ENCODE measurements at places on chromosomes 7 and 10.
A peak's percentile ranks its signal among the peaks of the same experiment; 100 is the strongest.

DNA sequence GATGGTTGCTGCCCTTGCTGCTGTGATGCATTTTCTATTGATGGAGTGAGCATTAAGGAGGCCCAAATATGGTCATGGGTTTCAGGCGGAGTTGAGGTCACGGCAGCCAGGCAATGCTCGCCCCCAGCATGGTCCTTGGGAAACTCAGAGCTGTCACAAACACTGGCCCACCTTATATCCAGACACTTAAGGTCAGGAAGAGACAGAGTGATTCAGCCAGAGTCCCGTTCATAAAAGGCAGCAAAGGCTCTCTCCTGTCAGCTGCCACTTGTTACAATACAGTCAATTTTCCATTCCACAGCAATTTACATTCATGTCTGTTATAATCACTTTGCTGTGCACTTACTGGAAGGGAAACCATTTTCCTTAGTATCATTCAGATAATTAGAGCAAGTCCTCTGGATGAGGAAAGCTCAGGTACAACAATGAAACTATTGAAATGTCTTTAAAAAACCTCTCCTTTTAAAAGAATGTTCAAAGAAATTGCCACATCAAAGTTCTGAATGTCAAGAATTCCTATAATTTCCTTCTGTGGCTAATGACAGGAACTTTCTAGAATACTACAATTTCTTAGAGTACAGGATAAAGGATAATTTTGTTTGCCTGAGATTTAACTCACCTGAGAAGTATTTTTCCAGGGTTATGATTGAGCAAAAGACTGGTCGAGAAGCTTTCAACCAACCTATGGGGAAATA lies 14.8 kb upstream of the ANKRD1 start:
- no peak for DNase-seq

- no peak for DNase-seq
Measured at GRCh38 chr7:132256721-132257212, 319.5 kb downstream of the PLXNA4 start.

DNA sequence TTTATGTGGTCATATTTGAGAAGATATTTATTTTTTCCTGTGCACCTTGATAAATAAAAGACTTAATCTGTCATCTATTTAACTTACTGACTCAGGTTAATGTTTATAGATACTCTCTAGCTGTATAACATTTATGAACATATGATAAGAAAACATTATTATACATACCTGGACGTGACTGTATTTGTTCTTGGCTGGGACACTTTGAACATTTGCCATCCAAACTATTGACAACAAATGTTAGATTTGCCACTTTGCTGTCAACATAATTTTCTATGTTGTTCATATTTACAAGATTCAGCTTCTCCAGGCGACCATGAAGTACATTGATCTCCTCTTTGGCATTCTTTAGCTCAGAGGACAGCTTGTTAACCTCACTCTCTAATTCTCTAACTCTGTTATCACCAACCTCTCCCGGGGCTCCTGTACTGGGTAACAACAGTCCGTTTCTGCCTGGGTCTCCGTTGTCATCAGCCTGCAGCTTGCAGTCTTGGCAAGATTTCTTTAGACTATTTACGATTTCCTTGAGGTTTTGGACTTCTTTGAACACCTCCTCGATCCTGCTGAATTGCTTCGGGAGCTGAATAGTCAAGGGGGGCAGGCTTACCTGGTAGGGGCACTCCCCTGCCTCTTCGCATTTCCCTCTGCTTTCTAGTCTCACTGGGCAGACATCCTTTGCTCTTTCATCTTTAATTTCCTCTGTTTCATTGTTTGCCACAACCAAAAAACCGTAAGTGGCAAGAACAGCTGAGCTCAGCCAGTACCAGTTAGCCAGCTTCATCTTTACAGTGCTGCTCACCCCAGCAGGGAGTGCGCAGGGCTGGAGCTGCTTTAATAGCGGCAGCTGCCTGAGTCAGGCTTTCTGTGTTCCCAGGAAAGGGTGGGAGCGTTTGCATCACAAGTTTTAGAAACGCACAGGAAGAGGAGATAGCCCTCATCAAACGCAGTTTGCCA lies at the start of gene FGL2:
Gene FGL2 (minus strand): TSS at position 807 of the 954 bp plus-strand sequence. CDS start 26 bp downstream, at position 781.
- DNase-seq: peak; percentile 49

DNA sequence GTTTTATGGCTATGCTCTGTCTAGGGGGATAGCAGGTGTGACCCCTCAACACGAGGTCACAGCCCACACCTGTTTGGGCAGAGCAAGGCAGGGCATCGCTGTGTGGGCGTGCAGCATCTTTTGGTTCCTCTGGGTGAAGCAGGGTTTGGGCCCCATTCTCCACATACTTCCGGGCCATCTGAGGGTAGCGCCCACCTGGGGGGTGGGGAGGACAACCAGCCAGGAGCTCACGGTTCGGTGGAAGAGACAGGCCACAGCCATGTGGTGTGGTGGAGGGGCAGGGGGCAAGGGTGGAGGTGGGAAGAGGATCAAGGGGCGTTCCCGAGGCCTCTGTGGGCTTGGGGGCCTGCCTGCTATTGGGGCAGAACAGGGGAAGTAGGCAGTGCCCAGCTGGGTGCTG lies 2.4 kb downstream of the SH2B2 start:
- no peak for DNase-seq

GRCh38 chr10:712089-712488 lies 22.6 kb upstream of the DIP2C start:
- DNase-seq: no peak

DNA sequence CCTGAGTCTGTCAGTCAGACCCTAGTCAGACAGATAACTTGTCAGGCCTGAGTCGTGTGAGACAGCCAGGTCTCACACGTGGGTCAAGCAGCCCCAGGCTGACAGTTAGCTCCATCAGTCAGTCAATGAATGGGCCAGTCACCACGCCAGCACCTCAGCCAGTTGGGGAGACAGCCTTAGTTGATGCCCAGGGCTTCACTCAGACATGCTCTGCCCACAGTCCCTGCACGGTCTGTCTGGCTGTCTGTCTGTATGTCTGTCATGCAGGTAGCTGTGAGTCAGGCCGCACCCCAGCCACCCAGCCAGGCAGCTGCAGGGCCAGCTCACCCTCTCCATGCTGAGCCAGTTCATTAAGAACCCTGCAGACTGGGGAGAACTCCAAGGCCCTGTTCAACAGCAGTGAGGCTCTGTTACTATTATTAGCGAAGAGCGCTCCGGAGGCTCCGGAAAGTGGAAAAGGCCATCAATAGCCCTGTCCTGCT lies 141.1 kb upstream of the PCBD1 start:
- DNase-seq: no peak

GRCh38 chr7:5557920-5558401 lies 134.3 kb upstream of the TNRC18 start:
- DNase-seq: peak; percentile 65

- no peak for DNase-seq
Measured at GRCh38 chr7:80150611-80151273, 16.1 kb downstream of the GNAI1 start.

- peak; percentile 52 for DNase-seq
Measured at GRCh38 chr10:92290076-92290836, 622 bp downstream of the CPEB3 start.

DNA sequence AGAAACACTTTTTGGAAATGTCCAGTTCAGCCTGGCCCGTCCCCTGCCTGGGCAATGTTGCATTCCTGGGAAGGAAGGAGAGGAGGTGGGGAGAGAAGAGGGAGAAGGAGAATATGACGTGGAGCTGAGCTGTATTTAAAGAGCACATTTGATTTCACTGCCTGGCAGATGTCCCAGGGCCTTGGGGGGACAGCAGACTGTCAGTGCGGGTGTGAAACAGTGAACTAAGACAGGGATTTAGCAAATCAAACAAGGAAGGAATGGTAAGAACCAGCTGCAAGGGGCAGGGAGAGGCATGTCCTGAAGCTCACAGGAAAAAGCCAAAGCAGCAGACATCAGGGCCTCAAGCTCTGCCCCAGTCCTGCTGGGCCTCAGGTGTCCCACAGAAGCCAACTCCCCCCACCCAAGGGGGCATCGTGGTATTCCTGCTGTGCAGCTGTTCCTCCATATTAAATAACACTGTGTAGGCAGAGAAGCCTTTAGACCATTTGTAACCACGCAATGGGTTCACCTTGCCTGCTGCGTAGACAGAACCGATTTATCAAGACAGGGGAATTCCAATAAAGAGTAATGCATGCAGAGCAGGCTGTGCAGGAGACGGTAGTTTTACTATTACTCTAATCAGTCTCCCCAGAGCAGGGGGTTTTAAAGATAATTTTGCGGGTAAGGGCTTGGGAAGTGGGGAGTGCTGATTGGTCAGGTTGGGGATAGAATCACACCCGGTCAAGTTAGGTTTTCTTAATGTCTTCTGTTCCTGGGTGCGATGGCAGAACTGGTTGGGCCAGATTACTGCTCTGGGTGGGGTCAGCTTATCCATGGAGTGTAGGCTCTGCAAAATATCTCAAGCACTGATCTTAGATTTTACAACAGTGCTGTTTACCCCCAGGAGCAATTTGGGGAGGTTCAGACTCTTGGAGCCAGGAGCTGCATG lies 18.3 kb downstream of the LEP start:
- DNase-seq: no peak

DNA sequence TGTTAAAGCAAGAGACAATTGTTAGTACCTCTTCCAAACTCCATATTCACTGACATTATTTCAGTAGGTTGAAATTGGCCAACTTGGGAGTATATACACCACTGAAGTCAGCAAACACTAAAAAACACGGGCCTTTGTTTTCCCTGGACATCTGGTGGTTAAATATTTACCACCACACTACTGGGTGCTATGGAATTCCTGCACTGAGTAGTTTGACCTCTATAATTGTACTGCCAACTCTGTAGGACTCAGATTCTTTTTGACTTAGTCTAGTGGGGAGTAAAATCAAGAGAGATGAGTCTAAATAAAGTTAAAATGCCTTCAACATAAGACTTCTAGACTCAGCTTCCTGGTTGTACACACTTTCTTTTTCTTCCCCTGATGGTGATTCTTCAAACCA lies 41.3 kb upstream of the TES start:
- peak; percentile 15 for DNase-seq

- DNase-seq: no peak
Measured at GRCh38 chr7:39085189-39085588, 107.5 kb downstream of the POU6F2 start.

DNA sequence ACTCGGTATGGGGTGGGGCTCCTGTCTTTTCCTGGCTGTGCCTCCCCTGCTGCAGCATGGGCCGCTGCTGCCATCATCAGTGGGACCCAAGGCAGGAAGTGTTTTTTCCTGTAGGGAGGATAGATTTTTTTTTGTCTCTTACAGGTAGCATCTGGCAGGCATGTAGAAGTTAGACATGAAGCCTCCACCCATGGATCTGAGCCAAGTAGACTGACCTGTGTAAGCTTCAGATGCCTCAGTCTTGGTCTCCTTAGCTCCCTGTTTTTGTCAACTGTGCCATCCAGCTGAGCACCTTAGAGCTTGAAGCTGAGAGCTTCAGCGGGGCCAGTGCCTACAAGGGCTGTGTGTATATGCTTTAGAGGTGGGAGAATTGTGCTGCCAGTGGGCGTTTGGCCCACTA lies 93.5 kb downstream of the AUTS2 start:
- DNase-seq: no peak

DNA sequence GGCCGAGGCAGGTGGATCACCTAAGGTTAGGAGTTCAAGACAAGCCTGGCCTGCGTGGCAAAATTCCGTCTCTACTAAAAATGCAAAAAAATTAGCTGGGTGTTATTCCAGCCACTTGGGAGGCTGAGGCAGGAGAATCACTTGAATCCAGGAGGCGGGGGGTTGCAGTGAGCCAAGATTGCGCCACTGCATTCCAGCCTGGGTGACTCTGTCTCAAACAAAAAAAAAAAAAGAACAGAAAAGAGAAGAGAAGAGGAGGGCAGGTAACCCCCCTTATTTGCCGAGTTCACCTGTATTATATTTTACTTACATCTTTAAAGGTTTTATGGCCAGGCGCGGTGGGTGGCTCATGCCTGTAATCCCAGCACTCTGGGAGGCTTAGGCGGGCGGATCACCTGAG lies 91.7 kb downstream of the RNF216 start:
- DNase-seq: peak; percentile 7

- peak; percentile 82 for DNase-seq
Measured at GRCh38 chr10:44774676-44775401, 136.3 kb upstream of the TMEM72 start.

GRCh38 chr7:48088559-48089045 lies 463 bp upstream of the UPP1 start:
- DNase-seq: peak; percentile 89

DNA sequence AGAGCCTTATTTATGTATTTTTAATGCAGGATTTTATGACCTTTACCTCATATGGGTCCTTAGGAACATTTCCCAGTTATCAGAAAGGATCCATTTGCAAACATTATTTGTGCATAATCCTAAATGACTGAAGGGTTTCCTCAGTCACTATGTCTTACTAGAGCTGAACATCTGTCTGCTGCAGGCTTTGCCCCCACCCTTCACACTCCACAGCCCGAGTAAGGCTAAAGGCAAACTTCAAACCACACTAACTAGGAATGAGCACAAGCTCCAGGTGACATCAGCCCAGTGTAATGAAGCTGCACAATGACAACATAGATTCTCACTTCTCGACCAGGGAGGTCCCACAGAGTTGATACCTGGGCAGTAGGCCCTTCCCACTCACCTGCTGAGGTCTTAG lies 491.3 kb upstream of the MKI67 start:
- no peak for DNase-seq

DNA sequence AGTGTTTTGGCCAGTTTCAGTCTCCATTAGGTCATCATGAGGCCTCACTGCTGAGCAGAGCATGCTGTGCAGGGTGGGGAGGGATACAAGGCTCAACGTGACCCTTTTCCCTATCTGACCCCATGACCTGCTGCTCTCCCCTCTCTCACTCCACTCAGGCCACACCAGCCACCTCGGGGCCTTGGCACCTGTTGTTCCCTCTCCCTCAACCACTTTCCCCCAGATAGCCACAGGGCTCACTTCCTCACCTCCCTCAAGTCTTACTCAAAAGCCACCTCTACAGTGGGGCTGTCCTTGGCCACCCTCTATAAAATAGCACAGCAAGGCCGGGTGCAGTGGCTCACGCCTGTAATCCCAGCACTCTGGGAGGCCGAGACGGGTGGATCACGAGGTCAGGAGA lies 13.9 kb downstream of the SH3PXD2A start:
- DNase-seq: no peak

GRCh38 chr7:43905209-43905946 lies 1.0 kb downstream of the URGCP start:
- DNase-seq: peak; percentile 88

- no peak for DNase-seq
Measured at GRCh38 chr10:75189266-75190096, 21.1 kb upstream of the VDAC2 start.

DNA sequence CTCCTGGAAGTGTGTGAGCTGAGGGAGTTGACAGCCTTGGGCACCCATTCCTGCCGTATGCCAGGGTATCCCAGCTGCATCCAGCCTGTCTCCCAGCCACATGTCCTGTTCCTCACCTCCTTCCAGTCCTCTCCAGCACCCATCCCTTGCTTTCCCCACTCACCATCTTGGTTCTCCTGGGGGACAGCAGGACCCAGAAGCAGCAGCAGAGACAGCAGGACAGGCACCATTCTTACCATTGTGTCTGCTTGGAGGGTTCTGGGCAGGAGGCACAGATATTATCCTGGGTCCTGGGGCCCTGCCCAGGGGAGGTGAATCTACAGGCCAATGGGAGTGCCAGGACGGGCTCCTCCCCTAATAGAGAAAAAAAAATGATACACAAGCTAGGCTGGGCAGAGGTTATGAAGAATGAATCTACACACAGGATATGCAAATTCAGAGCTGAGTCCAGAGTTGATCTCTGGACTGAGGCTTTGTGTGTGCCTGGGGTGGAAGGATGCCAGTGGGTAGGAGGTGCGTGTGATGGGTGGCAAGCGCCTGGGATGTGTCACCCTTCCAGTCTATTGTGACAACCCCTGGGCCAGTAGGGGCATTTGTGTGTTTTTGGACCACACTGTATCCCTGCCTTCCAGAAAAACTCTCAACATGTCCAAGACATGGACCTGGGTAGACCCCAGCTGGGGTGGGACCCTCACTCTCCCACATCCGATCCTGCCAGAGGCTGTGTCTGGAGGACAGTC lies at the start of gene AZGP1:
Gene AZGP1 (minus strand): TSS at position 250 of the 740 bp plus-strand sequence. CDS start 11 bp downstream, at position 239.
- peak; percentile 37 for DNase-seq

GRCh38 chr7:38842746-38843145 lies 66.2 kb downstream of the VPS41 start:
- DNase-seq: no peak

All from MG63 (cell line).